ENCODE measurements at places on chromosomes 12 and 14.

DNA sequence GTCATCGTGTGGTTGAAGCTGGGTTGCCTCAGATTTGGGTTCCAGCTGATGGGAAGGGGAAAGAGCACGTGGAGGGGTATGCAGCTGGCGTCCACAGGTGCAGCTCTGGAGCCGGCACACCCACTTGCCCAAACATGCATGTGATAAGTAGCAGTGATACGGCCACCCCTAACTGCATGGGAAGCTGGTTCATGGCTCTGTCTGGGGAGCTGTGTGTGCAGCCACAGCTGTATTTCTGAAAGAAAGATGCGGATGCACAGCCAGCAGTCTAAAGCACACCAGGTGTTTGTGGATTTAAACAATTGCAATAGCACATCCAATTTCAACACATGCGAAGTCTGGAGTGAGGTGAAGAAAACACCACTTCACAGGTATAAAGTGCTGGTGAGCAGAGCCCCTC is 181.4 kb downstream of the EFCAB11 start:
- DNase-seq: no peak

DNA sequence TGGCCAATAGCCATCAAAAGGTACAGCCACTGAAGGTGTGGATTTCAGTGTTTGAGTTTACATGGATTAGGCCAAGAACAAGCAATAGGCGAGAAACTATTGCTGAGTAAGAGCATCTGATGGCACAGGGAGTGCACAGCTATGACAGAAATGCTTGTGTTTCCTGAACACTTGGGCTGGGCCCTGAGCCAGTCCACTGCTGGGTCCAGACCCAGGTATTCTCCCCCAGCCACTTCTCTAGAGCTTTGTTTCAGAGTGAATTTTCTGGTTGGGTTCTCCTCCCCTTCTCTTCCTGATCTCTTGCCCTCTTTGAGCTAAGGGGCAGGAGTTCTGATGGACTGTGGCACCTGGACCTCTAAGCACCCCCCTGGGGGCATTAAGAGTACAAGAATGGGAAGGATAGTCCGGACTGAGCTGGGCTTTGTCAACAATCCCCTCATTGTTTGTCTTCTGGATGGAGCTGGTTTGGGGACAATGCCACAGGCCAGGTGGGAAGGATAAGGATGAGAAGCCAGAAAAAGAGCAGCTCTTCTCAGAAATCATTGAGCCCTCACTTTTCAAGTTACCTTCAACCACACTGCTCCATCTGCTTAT is 8.3 kb downstream of the HOXC5 start:
- no peak for DNase-seq

- DNase-seq: no peak
Measured at GRCh38 chr12:29023436-29024076, 125.5 kb upstream of the FAR2 start.

- DNase-seq: no peak
Measured at GRCh38 chr12:41619705-41620104, 431.6 kb downstream of the PDZRN4 start.

DNA sequence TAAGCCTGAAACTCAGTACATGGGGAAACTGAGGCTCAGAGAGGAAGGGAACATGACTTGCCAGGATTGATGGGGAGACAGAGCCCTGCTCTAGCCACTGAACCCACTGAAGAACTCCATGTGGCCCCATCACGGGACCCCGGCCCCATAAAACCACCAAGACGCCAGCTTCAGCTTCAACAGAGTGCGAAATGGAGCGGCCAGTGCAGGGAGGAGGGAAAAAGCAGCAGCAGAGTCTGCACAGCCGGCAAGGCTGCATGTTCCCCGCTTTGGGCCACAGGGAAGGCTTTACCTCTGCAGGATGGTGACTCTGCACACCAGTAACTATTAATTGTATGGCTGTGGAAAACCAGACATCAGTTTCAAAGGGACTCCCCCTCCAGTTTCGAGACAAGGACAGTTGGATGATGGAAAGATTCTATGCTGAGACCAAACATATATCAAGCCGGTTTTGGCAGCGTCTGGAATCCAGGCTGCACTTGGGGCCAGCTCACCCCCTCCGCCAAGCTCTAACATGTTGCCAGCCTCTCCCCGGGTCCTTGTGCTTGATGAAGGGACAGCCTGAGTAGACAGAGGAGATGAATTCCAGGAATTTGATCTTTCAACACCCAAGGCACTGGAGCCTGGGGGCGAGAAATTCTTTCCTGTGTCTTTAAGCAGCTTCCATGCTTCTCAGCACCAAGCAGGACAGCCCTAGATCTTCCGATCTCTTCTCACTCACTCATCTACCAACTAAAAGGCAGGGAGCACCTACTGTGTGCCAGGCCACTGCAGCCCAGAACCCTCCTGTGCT is 55.7 kb upstream of the BCL11B start:
- DNase-seq: no peak

GRCh38 chr12:72144553-72144952 is 127.6 kb upstream of the TRHDE start:
- no peak for DNase-seq

DNA sequence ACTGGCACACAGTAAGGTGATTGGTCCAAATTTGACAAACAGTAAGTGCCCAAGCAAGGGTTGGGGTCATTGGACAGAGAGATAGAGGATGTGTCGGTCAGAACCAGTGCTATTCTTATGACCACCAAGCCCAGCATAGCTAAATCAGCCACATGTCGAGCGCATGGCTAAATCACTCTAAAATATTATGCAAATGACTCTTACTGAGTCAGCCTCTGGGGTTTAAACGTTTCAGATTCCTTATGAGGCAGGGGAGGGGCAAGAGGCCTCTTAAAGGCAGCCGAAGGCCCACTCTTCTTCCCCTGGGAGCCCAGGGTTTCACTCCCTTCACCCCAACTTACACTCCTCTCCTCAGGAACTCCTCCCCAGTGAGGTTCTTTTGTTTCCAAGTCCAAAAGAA is 603 bp upstream of the ENDOU start:
- DNase-seq: no peak

- DNase-seq: no peak
Measured at GRCh38 chr12:105041186-105041585, 43.1 kb downstream of the ALDH1L2 start.

DNA sequence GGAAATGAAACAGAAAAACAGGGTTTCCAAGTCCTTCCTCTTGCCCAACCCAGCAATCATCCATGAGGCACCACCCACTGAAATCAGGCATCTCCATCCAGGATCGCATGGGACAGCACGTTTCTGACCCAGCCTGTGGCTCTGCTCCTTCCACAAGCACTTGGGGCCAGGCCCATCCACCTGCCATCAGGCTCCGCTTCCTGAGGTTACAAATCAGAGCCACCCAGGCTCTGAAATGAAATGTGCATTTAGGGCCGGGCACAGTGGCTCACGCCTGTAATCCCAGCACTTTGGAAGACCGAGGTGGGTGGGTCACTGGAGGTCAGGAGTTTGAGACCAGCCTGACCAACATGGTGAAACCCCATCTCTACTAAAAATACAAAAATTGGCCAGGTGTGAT is 717 bp upstream of the KRT78 start:
- DNase-seq: no peak

- DNase-seq: no peak
Measured at GRCh38 chr14:28690029-28690692, 76.4 kb upstream of the FOXG1 start.

- DNase-seq: no peak
Measured at GRCh38 chr12:109504068-109504467, 26.6 kb downstream of the UBE3B start.

Measured in progenitor cell of endocrine pancreas (in vitro differentiated cells).